ENCODE measurements at places on chromosomes 13 and 19. TPM values are rescaled to one million over a fixed set of nuclear protein-coding genes. Genes with fewer than 3 reads are reported as not detected.

Gene LRP3
- 40.4 TPM for total RNA-seq

GRCh38 chr19:4633140-4633967, 6.0 kb upstream of the TNFAIP8L1 start:
- ATAC-seq, result peak; percentile 63

GRCh38 chr13:64480672-64481071, 2749.5 kb downstream of the PCDH9 start:
- ATAC-seq, result no peak

GRCh38 chr13:108508263-108508662, 121.1 kb upstream of the MYO16 start:
- no peak for ATAC-seq

- no peak for ATAC-seq
These were observed 17.2 kb upstream of the DCUN1D2 start for GRCh38 chr13:113507505-113508345.

- no peak for ATAC-seq
These were observed 659.9 kb upstream of the KLF12 start for GRCh38 chr13:74794147-74794546.

Gene KDM4B
- total RNA-seq, result 39.7 TPM

DNA sequence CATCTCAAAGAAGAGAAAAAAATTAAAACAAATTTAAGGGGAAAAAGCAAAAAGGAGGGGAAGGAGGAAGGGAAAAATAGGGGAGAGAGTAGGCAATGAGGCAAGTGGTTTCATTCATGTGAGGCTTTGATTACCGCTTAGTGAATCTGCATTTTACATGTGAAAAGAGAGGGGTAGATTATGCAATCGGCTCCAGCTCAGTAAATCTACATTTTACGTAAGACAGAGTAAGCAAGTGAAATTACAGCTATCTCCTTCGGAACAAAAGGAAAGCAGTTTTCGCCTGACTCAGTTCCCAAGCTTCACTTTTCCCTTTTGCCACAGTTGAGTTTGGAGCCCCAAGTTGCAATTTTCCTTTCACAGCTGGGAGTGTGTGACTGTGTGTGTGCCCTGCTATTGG, 16.0 kb upstream of the OLFM2 start:
- ATAC-seq, result no peak

DNA sequence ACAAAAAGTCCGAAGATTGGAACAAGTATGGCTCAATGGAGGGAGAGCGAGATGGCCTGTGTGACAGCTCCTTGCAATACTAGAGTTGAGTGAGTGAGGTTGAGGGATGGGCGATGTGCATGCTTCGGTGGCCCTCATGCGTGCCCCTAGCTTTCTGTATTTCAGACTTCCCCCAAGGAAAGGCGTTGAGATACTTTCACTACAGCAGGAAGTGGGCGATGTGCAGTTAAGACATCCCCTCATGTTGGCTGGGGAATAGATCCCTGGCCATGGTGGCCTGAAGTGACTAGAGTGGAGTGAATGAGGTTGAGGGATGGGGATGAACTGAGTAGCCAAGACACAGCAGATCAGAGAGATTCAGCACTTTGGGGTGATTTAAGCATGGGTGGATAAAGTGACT, 633.9 kb upstream of the GPC6 start:
- no peak for ATAC-seq

DNA sequence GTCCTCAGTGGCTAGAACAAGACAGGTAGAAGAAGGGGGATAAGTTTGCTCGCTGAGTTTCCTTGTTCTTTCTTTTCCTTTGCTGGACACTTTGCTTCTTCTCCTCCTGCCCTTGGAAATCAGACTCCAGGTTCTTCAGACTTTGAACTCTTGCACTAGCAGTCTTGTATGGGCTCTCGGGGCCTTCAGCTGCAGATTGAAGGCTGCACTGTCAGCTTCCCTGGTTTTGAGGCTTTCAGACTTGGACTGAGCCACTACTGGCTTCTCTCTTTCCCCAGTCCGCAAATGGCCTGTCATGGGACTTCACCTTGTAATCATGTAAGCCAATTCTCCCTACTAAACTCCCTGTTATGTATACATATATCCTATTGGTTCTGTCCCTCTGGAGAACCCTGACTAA, 379.8 kb downstream of the NDFIP2 start:
- no peak for ATAC-seq

DNA sequence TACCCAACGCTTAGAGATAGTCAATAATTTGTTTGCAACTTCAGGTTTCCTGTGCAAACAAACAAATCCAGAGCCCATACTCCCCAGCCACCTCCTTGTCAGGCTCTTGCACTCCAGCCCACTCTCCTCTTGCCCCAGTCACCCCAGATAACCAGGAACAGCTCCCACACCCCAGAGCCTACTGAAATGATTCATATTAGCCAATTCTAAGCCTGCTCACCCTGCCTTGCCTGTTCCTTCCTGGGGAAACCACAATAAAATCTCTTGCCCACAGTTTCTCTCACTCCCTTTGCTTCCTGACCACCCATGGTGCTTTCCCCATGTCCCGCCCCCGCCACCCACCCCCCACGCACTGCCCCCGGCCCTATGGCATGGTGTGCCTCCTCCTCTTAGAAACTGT, 3.8 kb upstream of the ACTL9 start:
- no peak for ATAC-seq

- no peak for ATAC-seq
These were observed 77.1 kb downstream of the GNG7 start for GRCh38 chr19:2625434-2625833.

Gene AMER2
- 0.81 TPM for total RNA-seq

Gene LGALS4
- 1.6 TPM for total RNA-seq

GRCh38 chr13:24610956-24611355, 69.3 kb upstream of the ATP12A start:
- no peak for ATAC-seq
